ENCODE measurements at places on chromosomes 4 and X.

- no peak for DNase-seq
Measured at GRCh38 chr4:160009656-160010493, 907.0 kb downstream of the RAPGEF2 start.

GRCh38 chr4:123671636-123672404 lies 275.2 kb downstream of the SPRY1 start:
- no peak for DNase-seq

DNA sequence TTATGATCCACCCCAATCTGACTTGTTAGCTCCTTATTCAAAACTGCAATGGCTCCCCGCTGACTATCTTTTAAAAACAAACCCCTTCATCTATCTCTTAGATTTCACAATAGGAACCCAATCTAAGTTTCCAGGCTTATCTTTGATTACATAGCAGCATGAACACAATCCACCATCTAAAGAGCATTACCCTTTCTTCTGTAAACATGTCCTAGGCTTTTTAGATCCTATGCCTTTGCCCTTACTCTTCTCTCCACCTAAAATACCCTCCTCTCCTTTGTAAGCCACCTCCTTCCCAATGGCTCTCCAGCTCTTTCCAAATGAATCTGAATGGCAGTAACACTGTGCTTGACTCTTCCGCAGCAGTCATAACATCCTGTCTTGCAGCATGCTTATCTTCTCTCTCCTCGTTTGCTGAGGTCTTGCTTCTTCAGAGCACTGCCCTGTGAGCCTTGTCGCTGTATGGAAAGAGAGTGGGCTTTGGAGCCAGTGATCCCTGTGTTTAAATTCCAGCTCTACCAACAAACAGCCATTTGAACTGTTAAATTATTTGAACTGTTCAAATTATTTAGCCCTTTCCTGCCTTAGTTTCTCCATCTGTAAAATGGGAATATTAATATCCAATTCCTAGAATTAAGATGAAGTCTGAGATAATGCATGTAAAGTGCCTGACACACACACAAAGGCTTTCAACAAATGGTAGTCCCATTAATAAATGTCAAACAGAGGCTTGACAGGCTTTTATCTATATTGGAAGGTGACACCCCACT lies 16.2 kb upstream of the TSPAN5 start:
- no peak for DNase-seq

DNA sequence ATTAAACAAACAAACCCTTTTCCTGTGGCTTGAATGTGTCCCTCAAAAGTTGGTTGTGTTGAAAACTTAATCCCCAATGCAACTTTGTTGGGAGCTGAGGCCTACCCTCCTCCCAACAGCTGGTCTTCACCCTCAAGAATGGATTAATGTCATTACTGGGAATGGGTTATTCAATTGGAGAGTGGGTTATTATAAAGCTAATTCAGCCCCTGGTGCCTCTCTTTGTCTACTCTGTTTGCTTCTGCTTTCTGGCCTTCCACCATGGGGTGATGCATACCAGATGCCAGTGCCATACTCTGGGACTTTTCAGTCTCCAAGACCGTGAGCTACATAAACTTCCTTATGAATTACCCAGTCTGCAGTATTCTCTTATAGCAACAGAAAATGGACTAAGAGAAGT lies 706.5 kb downstream of the CCSER1 start:
- no peak for DNase-seq

DNA sequence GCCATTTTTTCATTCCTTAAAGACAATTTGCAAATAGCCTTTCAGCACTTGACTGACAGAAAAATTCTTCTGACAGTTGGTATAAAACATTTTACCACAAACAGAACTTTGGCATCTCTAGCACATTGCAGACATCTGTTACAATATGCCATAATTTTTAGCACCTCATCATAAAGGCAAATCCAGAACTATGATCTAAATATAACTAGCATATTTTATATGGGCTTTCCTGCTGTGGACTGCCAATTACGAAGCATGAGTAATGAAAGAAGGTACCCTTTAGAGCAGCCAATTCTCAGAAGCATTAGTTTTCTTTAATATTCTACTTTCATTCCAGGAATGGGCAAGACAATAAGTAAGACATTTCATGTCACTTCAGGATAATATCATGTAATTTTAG lies 647.4 kb upstream of the GALNT7 start:
- DNase-seq = no peak

GRCh38 chr4:1219566-1219950 lies 29.4 kb downstream of the CTBP1 start:
- DNase-seq = no peak

DNA sequence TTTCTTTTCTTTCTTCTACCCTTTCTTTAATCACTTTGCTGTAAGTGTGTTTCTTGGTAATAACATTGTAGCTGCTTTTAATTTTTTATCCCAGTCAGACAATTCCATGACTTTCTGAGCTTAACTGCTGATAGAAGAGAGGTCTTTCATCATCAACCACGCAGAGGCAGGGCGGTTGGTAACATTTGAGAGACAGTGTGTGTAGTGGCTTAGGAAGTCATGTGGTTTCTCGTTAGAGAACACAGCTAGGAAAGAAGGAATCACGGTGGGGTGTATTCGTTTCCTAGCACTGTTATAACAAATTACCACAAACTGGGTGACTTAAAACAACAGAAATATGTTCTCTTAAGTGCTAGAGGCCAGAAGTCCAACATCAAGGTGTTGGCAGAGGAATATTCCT lies 11.5 kb downstream of the PRPS2 start:
- no peak for DNase-seq

GRCh38 chr4:124415146-124415545 lies 297.4 kb downstream of the ANKRD50 start:
- no peak for DNase-seq

DNA sequence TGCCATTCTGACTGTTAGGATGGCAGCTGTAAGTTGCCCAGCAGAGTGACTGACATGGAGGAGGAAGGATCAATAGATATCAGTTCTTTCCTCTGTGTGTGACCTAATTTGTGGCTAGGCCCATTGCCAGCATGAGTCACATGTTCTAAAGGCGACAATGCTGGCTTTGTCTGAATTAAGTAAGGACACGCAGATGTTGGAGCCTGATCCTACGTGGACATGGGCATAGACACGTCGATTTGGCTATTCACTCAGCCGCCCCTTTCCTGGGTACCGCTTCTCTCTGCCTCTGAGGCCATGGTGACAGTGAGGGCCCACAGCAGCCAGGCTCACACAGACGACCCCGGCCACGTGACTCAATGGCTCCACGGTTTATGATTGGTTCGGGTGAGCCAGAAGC lies 16.3 kb downstream of the PROM1 start:
- DNase-seq = no peak

DNA sequence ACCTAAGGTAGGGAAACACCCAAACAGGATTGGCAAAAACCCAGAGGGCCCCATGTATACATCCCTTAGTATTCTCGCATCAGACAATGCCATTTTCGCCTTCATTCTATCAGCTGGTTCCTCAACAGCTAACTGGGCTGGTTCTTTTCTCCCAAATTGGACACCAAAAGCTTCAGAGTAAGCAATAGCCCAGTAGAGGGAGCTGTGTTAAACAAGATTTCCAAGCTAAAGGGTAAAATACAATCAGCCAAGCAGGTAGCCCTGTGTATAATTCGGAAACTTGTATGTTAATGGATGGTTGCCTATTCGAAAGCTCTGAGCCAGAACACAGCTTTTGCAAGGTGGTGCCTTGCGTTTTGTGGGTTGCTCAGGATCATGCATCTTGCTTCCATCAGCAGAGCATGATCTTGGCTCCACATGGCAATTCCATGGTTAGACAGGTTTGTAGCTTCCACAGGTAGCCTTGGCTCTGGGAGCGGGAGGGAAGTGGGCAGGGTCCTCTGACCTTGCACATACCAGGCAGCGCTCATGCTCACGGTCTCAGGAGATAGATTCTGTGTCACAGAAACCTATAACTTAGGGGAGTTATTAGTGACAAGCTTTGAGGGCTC lies 115.2 kb upstream of the LNX1 start:
- peak; percentile 56 for DNase-seq

DNA sequence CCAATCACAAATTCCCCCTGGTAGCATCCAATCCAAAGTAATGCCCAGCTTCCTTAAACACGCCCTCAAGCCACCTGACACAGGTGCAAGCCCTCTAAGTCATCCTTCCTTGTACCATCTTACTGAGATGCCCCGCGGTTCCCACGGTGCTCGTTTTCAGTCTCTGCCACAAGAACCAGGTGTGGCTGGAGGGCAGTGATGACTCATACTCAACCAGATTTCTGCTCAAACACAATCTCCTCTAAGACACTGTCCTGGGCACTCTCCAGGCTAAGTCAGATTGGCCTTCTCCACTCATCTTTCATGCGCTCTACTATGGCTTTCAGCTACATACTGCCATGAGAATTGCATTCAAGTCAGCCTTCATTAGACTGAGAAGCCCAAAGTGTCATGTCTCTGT lies 3.5 kb downstream of the SH3KBP1 start:
- no peak for DNase-seq

DNA sequence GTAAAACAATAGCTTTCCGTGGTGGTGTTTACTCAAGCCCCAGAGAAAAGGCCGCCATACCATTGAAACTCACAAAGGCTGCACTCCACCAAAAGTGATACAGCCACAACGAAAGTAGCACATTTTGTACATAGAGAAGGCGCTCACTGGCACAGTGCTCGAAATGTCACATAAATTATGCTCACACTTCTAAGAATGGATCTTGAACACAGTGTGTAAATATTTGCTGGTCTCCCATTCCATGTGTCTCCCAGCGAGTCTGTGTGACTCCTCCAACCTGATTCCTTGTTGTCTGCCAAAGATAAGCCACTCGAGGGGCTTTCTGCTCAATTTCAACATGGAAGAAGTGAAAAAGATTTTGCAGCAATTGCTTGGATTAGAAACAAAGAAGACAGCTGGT lies 234.0 kb upstream of the VCX3A start:
- no peak for DNase-seq

DNA sequence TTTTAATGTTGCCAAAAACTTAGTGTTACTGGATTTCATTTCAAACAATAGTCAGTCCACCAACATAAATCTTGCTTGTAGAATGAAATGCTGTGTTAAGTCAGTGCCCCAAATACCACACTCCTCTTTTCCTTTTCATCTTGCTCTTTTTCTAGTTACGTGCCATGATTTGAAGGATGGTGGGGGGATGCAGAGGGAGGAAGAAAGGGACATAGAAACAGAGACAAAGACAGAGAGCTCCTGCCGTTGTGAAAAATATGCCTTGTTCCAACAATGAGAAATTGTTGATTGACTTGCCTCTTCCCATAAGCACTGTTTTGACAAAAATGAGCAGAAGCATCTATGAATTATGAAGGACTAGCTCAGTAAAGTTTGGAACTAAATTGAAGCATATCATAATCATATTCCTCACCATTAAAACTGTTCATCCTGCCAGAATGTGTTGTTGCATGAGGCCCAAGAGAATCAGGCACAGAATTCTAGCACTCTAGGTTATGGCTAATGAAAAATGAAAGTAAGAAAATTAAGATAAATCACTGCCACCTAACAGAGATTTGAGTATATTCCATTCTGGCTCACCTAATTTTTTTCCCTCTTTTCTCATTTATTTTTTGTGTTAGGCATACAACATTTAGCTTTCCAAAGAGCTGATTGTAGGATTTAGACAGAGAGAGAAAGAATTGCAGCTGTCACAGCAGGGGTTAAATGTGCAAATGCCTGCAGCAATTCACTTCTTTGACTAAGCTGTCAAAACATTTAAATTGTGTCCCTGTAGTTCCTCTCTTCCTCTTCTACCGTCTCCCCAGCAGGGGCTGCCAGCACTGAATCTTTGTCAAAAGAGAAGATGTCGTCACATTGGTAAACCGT lies 111.6 kb upstream of the PTPN13 start:
- DNase-seq = peak; percentile 43

- no peak for DNase-seq
Measured at GRCh38 chr4:106835919-106836318, 200.2 kb downstream of the DKK2 start.

DNA sequence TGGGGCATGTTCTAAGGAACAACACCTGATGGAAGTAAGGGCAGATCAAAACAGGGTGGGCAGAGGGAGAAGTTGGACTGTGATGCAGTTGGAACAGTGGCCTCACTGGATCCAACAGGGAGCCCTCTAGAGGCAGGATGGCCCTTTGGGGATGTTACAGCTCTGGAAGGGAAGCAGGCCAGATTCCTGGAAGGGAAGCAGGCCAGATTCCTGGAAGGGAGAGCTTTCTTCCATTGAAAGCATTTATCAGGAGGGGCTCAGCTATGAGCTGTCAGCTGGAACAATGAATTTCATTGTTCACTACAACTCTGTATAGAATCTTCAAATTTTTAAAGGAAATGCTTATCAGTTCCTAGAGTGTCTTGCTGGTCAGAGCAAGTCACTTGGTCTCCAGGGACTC lies 17.7 kb downstream of the IL15 start:
- peak; percentile 20 for DNase-seq

DNA sequence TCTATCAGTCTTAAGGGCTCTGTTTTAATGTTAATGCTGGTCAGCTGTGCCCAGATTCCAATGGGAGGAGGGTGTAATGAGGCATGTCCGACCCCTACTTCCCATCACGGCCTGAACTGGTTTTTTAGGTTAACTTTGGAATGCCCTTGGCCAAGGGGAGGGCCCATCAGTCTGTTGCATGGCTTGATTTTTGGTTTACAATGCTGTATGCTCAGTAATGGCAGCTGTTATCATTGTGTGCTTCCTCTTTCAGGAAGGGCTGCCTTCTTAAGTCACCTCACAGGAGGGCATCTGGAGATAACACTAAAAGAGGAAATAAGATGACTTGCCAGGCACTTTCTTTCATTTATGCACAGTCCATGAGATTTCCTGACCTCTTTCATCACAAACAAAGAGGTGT lies 36.3 kb downstream of the ATXN3L start:
- no peak for DNase-seq

- no peak for DNase-seq
Measured at GRCh38 chr4:121155893-121156292, 8.2 kb downstream of the TNIP3 start.

GRCh38 chr4:120672076-120672475 lies 250.4 kb downstream of the PRDM5 start:
- DNase-seq = no peak

- DNase-seq = no peak
Measured at GRCh38 chrX:153888344-153888743, 2.4 kb upstream of the L1CAM start.

GRCh38 chr4:85039526-85039925 lies 73.0 kb upstream of the WDFY3 start:
- no peak for DNase-seq

DNA sequence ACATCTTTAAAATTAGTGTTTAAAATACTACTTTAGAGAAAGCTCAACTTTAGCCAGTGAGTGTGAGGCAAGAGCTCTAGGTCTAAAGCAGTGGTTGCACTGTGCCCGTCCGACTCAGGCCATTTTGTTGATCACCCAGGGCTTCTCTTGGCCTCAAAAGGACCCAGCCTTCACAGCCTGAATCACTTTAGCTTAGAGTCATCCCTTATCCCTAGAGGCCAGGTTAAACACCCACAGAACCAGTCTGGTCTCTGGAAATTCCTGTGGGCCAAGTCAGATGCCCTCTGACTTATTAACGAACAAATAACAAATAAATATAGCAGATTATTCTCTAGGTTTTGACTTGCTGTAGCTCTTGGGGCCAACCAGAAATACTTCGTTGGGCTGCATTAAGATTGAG lies 102.3 kb downstream of the WWC2 start:
- no peak for DNase-seq
